ENCODE measurements at places on chromosomes 1 and 21. TPM values are rescaled to one million over a fixed set of nuclear protein-coding genes. Genes with fewer than 3 reads are reported as not detected.

GRCh38 chr1:29478879-29479278 lies 242.6 kb downstream of the PTPRU start:
- no peak for DNase-seq

GRCh38 chr1:209531549-209531948 lies 52.0 kb upstream of the CAMK1G start:
- DNase-seq = no peak

- DNase-seq = no peak
These were observed 13.4 kb downstream of the KIF21B start for GRCh38 chr1:201009962-201010645.

- no peak for DNase-seq
These were observed 17.8 kb upstream of the PTGFR start for GRCh38 chr1:78472851-78473496.

GRCh38 chr21:45074818-45075595 lies 627 bp downstream of the ADARB1 start:
- peak; percentile 53 for DNase-seq

DNA sequence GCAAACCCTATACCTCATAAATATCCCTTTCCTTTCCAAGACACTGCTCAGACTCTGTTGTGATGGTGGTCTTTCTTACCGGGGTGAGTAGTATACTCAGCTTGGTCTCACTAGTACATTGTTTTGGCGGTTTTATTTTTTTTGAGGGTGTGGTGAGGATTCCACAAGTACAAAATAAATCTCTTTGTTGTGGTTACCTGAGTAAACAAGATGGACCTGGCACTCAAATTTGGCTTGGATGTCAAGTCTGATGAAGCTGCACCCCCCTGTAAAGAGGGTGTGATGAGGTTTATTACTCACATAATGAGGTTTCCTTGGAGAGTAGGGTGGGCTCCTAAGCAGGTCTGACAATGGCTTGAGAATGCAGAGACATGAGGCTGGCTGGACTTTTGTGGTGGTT lies 68.2 kb upstream of the KCNJ6 start:
- DNase-seq = no peak

DNA sequence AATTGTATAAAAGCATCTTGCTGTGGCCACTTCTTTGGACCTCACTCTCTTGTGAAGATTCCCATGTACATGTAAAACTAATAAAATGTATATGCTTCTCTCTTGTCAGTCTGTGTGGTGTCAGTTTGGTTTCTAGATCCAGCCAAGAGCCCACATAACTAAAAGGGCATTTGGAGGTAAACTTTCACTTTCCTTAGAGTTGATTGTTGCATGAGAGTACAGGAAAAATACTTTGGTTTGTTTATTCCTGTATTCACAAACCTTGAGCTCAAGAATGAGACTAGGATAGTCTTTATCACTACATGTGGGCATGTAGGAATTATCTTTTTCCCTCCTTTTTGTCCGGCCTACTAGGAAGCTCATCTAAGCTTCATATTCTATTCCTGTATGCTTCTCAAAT lies 50.9 kb downstream of the KCTD3 start:
- no peak for DNase-seq

- no peak for DNase-seq
These were observed 5.0 kb downstream of the MYOCOS start for GRCh38 chr1:171627020-171627419.

Gene FAM131C
- 0.32 TPM for total RNA-seq

DNA sequence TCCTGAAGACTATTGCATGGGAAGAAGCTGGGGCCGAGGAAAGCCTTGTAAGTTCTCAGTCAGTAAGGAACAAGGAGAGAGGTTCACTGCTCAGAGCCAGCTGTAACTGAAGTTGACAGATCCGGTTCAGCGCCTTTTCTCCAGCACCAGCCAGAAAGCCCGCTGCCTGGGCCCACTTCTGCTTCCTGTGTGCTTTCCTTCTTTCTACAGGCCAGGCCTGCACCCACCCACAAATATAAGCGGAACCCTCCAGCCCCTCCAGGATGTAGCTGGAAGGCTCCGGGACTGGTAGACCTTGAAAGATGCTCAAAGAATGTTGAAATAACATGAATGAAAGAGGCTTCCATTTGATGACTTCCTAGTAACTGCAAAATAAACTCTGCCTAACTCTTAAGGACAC lies 38.8 kb downstream of the PARP1 start:
- no peak for DNase-seq

Gene CD48
- total RNA-seq = 215 TPM

DNA sequence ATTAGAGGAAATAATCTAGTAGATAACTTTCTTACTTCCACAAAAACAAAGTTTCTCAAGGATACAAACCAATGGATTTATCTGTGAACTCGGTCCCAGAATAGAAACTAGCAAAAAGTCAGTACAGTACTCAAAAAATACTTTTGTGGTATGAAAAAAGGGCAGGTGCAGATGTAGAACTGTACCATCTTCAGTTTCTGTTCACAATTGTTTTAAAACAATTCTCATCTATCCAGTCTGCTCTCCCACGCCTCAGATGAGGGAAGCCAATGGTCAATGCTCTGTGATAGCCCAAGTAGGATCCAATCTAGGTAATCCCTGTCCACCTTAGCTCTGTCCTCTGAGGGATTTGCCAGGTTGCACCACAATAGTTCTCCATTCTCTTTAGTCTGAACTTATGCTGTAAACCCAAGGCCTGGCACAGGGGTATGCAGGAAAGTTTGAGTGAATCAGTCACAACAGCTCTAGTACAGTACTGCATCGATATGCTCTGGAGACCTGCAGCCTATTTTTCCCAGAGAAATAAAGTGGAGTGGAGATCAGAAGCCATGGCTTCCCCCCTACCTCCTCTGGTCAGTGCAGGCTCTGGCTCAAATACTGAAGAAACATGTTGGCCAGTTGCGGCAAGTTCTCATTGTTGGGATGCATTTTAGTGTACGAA lies 1.4 kb downstream of the KTI12 start:
- DNase-seq = no peak

Gene TLR5
- 1.4 TPM for total RNA-seq

DNA sequence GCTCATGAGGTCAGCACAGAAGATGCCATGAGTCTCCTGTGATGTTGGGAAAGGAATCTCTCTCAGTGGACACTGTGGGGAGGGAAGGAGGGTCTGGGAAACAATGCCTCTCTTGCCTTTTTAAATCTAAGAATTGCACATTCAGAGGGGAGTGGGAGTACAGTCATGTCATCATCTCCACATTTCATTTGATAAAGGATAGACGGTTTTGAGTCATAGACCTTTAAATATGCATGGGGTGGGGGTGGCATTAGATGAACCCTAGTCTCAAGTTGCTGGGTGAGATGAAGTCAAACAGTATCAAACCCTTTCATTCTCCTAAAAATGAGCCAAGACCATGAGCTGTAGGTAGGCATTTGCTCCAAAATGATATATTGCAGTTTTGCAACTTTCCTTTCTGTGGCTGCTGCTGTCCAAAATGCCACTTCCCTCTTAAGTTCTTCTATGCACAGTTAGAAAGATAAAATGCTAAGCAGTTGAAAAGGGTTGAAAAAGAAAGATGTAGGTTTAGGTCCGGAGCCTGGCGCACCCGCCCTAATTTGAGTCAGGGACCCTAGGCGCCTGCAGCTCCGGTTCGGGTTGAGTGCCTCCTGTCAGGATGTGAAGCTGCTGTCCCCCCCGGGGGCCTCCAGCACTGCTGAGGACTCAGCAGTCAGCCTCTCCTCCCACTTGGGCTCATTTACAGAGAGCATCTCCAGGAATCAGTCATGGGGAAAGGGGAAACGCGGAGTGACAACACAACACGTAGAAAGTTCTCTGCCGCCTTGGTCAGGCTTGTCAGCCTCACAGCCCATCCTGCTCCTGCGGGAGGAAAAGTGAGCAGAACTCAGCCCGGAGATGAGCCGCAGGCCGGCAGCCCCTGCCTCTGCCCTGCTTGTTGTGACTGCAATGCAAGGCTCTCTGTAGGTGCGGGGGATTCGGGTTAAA lies 479.3 kb upstream of the RUNX1 start:
- peak; percentile 66 for DNase-seq

Gene PADI2
- 0.10 TPM for total RNA-seq

- DNase-seq = no peak
These were observed 96.0 kb downstream of the ASH1L start for GRCh38 chr1:155466617-155466972.

- DNase-seq = peak; percentile 23
These were observed 71.0 kb downstream of the ACTL8 start for GRCh38 chr1:17826165-17826488.

DNA sequence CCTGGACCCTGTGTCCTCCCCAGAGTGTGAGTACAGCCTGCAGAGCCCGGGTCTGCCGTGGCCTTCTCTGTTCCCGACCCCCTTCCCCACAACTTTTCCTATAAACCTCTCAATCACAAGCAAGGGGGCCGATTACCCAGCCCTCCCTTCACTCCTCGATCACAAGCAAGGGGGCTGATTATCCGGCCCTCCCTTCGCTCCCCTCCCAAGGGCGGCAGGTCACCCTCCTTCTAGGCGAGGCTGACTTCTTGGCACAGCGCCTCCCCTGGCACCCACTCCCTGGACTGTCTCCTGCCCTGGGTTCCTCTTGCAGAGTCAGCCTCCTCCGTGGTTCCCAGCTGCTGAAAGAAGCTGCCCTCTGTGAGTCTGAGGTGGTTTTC lies 12.3 kb upstream of the LDLRAP1 start:
- DNase-seq = no peak

DNA sequence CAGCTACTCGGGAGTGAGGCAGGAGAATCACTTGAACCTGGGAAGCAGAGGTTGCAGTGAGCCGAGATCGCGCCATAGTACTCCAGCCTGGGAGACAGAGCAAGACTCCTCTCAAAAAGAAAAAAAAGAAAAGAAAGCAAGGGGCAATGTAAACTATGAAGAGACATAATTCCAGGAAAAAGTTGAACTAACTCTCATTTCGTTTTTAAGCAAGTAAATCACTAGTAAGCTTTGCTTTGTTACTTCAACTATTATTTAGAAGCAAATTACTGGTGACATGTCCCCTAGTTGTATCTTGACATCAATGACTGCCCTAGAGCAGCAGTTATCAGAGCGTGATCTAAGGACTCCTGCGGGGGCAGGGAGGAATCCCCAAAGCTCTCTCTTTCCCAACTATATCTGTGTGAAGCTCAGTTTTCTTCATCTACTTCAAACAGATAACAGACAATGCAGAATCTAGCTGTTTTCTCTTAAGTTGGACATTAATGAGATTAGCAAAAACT lies 18.7 kb downstream of the CLSTN1 start:
- no peak for DNase-seq

DNA sequence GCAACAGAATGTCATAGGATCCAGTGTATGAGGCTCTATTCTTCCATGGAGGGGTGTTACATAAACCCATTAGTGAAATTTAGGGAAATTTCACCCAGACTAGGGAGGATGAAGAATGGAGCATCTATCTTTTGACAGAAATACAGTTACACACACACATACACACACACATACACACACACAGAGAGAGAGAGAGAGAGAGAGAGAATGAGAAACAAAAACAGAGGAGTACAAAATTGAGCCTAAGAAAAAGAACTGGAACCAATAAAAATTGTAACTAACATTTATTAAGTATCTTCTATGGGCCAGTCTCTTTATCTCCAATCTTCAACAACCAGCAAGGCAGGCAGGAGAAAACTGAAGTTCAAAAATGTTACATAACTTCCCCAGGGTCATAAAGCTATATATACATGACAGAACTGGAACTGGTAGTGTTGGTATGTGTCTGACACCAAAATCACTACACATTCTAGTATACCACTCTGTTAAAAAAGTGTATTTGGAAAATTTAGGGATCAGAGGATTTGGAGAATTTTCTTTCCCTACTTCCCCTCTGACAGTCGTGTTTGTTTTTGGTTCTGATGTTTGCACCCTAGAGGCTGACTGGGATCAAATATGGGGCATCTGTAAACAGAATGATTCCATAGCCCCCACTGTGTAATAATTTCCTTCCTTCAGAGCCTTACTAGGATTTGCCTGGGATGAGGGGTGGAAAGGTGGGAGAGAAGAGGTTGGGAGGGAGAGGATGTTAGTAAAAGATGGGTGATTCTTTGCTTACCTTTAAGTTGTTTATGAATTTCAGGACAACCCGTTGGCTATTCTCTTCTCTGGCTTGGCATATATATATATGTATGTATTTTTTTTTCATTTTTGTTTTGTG lies 1.0 kb upstream of the ZFYVE9 start:
- DNase-seq = no peak

GRCh38 chr1:219438386-219438785 lies 174.5 kb downstream of the ZC3H11B start:
- no peak for DNase-seq

GRCh38 chr1:95716097-95716496 lies 482.1 kb downstream of the RWDD3 start:
- no peak for DNase-seq

- DNase-seq = no peak
These were observed 46.0 kb upstream of the GUCA2A start for GRCh38 chr1:42210421-42211133.

Gene LCE3E
- total RNA-seq = not detected

- DNase-seq = no peak
These were observed 154.6 kb downstream of the FOXD2 start for GRCh38 chr1:47592296-47593012.

DNA sequence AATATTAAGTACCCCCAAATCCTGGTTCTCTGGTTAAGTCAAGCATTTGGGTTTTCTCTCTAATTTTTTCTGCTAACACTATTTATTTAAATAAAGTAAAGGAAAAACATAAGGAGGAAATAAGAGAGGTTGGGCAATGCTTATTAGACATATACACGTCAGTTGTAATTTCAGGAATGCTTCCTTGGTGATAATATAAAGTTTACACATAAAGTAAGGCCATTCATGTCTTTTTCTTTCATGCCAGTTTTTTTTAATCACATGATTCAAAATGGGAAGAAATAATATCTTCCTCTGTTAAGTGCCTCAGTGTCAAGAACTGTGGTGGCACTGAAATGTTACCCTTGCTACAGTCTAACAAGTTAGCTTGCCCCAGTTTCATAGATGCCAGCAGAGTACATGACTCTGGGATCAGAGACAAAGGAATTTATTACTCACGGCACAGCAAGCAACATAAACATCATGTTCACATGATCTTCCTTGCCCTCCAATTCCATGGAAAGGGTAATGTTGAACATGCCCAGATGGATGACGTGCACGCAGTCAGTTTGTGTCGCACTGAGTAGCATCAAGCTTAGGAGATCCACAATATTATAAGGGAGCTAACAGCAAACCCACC lies 184.9 kb downstream of the PLA2G4A start:
- no peak for DNase-seq

Gene CELA2A
- total RNA-seq = not detected

Gene USP25
- total RNA-seq = 37.6 TPM

Gene RPE65
- total RNA-seq = not detected

- no peak for DNase-seq
These were observed 56.0 kb downstream of the RUNX3 start for GRCh38 chr1:24874056-24874455.

Measured in activated T-cell treated with anti-CD3 and anti-CD28 coated beads, Interleukin-2, amount 50 U/mL, for 72 hours (primary cell).